ENCODE measurements at places on chromosomes 6 and 20. TPM values are rescaled to one million over a fixed set of nuclear protein-coding genes. Genes with fewer than 3 reads are reported as not detected.

WFDC5 gene
- total RNA-seq, result 5.2 TPM

- DNase-seq, result no peak
Observed at GRCh38 chr6:33428966-33429749, 9.3 kb downstream of the SYNGAP1 start.

SEMG1 gene
- total RNA-seq, result not detected

- DNase-seq, result no peak
Observed at GRCh38 chr6:215335-216034, 76.8 kb upstream of the DUSP22 start.

DNA sequence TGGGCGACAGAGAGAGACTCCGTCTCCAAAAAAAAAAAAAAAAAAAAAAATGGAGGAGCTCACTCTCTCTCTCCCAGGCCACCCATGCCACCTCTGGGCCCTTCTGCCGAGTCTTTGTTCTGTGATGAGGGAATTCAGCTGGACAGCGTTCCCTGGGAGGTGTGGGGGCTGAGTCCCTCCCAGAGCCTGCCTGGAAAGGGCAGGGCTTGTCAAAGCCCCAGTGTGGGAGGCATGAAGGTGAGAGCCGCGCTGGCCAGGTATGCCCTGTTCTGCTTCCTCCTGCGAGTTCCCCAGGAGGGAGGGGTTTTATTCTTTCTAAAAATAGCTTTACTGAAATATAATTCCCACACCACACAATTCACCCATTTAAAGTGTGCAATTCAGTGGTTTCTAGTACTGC is 69.6 kb downstream of the TMEM242 start:
- no peak for DNase-seq

KCNS1 gene
- 0.49 TPM for total RNA-seq

GRCh38 chr6:135372758-135373157 is 124.8 kb downstream of the AHI1 start:
- DNase-seq, result no peak

GRCh38 chr20:7248281-7249201 is 481.1 kb downstream of the BMP2 start:
- peak; percentile 95 for DNase-seq

OCSTAMP gene
- total RNA-seq, result not detected

SCRT2 gene
- not detected for total RNA-seq

DNA sequence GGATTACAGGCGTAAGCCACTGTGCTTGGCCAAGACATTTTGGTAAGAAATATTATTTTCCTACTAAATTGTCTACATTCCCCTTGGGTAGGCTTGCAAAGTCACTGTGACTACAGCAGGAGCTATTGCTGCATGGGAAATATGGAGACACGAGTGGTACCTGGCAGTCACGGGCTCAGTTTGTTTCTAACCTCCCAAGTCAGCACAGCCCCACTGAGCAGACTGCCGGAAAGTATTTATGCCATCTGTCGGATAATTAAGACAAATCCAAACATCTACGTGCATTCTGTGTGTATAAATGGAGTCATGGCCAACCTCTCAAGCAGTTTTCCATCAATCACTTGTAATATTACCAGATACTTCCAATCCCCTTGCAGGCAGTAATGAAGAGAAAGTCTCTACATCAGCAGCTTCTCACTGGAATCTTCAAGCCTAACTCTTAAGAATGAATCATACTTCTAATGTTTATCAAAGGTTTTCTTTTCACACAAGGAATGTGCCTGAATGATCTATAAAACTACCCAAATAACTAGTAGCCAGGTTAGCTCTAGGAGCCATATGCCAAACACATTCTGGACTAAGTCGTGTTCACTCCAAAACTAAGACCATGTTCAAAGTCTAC is 20.1 kb downstream of the PSMB1 start:
- no peak for DNase-seq

GRCh38 chr6:3005077-3005476 is 5.4 kb downstream of the NQO2 start:
- DNase-seq, result no peak

GRCh38 chr20:33291830-33292355 is 8.9 kb downstream of the BPIFB1 start:
- no peak for DNase-seq

ZSCAN12 gene
- 8.1 TPM for total RNA-seq

DNA sequence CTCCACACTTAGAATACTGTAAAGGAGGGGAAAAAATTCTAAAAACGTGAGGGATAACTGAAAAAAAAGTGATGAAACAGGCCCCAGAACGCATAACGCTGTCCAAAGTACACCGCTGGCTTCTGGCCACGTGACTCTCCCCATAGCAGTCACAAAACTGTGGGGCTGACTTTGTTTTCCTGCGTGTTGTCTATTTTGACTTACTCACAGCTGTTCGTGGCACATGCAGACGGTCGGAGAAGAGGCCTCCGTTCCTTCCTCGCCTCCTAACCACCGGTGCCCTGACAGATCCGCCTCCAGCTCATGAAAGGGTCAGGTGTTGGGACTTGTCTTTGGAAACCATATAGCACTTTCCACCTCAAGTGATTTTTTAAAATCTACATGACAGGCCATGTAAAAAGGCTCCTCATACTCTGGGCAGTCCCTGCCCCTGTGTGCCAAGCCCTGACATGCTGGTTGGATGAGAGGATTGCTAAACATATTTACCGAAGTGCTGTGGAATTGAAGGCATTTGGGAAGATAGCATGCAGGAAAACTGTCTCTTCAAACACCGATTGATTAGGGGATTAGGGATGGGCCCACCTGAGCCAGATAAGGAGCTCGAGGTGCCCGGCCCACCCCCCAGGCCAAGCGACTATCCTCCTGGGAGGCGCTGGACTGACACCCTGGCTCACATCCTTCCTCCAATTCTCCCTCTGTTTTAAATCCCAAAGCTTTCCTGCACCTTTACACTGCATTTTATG is 54.8 kb downstream of the DACT2 start:
- no peak for DNase-seq

DNA sequence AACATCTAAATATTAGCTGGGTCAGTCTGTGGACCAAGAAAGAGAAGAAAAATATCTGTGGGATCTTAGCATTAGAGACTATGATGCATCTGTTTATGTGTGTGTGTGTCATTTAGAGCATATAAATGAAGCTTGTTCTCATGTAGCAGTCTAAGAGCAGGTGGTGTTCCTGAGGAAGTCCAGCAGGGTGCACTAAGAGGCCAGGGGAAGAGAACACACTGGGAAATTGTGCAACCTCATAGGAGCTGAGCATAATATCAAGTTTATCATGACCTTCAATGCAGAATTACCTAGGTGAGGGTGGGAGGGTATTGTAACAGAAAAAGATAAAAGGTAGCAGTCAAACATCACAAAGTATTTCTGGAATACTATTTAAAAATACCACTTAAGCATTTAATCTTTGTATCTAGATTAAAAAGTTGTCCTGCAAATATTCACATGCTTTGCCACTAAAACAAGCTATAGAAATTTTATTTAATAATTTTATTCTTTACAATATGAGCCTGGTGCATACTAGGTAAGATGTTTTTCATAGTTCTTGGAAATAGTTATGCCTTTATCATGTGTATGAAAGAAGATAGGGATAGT is 80.5 kb downstream of the SMPDL3A start:
- DNase-seq, result no peak

GRCh38 chr6:10099529-10100140 is 315.2 kb downstream of the TFAP2A start:
- peak; percentile 26 for DNase-seq

GRCh38 chr6:56764081-56764566 is 121.4 kb upstream of the DST start:
- DNase-seq, result no peak

COL21A1 gene
- total RNA-seq, result 79.8 TPM

DNA sequence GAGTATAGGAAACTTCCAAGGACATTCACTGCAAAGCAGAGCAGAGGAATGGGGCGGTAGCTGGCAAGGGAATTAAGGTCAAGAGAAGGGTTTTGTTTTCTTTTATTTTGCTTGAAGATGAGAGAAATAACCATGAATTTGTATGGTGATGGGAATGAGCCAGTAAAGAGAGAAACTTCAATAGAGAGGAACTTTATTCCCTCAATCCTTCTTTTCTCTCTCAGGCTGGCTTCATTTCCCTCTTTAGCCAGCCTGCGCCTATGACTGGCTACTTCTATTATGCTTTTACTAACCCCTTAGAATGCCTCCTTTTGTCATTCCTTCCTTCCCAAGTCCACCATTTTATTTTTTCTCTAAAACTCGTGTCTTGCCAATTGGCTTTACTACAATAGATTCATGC is 101.4 kb upstream of the CEP85L start:
- DNase-seq, result no peak

ZSWIM1 gene
- 4.0 TPM for total RNA-seq

LINC00237 gene
- total RNA-seq, result not detected

C20orf204 gene
- total RNA-seq, result 0.39 TPM

DNA sequence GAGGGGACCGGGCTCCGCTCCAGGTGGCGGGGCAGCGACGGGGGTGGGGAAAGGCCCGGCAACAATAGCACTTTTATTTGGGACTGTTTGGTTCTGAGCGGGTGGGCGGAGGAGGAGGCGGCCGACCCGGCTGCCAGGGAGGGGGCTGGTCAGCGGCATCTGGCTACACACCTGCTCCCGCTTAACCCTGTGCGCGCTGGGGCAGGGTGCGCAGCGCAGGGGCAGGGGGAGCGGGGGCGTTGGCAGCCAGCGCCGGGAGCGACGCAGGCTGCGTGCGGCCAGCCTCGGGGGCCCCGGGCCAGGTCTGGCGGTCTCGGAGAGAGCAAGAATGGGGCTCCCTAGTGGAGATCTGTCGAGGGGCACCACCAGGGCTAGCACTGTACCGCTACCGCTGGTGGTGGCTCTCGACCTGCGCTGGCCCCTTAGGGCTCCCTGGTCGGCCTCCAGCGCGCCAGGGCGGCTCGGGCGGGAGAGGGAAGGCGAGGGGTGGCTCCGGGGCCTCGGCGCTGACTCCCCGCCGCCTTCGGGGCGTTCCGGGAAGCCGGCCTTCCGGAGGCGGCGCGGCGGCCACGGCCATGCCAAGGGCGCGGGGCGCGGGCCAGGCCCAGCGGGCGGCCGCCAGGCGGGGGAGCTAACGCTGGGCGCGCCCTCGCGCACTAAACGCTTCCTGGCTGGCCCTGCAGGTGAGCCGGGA is 92.4 kb downstream of the NCR2 start:
- DNase-seq, result no peak

DNA sequence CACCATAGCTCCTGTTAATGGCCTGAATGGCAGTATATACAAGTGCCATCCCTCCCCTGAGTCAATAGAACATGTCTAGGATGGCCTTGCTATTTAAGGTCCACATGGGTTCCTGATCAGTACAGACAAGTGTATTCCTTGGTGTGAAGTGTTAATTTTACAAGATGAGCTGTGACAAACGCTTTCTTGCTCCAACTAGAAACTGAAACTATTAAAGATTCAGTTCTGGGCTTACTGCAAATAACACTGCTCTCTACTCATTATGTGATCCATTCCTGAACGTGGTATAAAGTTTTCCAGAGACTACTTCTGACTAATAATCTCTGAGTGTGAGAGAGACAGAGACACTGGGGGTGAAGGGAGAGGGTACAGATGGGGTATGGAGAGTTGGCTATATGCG is 198.0 kb upstream of the FBXL4 start:
- DNase-seq, result no peak

DNA sequence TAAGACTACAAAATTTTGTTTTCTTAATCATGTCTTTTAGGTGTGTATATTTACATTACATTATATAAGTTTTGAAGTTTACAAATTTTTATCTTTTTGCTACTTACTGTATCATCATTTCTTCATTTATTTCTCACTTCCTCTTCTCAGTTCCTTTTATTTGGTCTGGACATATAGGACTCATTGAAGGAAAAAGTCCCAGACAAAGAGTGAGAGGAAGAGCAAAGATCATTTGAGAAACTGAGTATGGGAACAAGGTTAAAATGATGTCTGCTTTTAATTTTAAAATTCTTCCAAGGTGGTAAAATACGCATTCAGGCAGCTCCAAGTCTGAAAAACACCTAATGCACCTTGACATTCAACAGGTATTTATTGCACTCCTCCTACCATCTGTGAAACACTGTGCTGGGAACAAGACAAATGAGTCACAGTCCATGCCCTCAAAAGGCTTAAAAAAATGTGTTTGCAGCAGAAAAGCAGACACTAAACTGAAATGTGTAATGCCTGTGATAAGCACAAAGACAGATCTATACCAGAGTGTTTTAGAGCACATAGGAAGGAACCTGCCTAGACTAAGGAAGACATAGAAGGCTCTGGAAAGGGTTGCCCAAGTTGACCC is 63.2 kb downstream of the PKIB start:
- DNase-seq, result no peak

GRCh38 chr6:12709116-12709515 is 7.5 kb upstream of the PHACTR1 start:
- no peak for DNase-seq

DNA sequence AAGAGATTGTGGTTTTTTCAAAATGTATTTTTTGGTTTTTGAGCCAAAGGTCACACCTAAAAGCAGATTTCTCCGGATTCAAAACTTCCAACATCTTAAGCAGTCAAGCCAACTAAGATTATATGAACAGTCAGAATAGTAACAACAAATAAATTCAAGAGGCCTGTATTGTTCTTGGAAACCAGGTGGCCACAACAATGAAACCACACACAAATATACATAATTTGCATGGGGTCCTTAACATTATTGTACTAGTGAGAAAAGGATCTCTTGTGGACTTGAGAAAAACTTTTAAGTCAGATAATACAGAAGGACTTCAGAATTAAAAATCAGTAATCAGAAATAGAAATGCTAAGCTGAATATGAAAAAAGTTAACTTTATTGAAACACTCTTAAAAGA is 40.6 kb downstream of the NOL7 start:
- DNase-seq, result no peak

GRCh38 chr20:34627458-34627857 is 49.4 kb downstream of the PIGU start:
- no peak for DNase-seq

DNA sequence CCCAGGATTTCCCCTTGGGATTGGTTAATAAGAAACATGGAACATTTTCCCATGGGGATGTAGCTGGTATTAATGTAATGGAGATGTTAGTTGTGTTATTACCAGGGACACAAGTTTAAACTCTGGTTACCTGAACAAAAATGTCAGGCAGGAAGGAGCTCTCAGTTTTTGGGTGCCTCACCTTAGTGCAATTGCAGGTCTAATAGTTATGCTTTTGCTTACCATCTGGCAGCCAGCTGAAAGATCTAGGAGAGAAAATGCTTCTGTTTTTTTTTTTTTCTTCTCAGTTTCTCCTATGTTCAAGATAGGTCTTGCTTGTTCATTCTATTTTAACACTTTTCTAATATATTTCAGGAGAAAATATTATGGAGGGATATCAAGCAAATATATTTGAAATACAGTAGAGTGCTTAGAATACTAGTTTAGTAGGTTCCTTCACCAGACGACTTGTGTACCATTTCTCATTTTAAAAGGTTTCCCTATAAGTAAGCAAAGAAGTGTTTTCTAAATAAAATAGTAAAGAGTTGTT is 4.2 kb upstream of the UBE2J1 start:
- DNase-seq, result no peak
